ENCODE measurements at places on chromosomes 16 and 17.

- DNase-seq, result peak; percentile 11
Observed at GRCh38 chr16:31081428-31082351, 7.1 kb downstream of the PRSS53 start.

DNA sequence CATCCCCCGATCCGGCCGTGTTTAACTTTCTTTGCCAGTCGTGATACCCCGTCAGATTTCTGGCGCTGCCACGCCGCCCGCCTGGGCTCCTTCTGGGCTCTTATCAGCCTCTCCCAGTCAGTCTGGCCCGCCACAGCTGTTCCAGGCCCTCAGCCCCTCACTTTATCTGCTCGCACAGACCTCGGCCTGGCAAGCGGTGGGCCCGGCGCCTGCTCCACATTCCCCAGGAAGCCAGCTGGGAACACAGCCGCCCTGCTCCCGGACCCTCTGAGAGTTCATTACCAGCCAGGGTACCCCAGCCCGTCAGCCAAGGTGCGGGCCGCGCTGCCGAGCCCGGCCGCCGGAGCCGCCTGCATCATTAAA, 157.5 kb downstream of the ZNF423 start:
- DNase-seq, result no peak

DNA sequence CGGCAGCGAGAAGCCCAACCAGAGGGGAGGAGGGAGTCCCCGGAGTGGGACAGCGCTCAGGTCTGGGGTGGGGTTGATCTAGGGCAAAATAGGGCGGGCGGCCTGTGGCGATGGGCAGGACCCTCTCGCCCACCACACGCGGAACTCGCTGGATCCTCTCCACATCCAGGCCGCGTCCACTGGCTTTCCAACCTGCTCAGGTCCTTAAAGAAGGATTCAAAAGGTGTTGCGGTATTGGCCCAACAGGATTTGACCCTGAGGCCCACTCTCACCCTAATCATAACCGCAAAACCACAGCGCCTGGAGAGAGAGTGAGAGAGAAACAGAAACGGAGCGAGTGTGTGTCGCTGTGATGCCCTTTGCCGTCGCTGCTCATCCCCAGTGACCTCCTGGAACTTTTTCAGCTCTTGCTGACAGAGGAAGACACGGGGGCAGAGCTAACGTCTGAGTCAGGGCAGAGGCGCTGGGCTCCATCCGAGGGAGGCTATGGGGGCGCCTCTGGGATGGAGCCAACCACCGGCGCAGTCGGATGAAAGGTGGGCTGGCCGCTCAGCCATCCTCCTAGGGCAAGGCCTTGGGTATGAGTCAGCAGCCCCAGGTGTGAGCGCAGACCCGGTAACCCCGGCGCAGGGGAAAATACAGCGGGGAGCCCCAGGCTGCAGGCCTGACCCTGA, 16.7 kb upstream of the OR1F1 start:
- no peak for DNase-seq

DNA sequence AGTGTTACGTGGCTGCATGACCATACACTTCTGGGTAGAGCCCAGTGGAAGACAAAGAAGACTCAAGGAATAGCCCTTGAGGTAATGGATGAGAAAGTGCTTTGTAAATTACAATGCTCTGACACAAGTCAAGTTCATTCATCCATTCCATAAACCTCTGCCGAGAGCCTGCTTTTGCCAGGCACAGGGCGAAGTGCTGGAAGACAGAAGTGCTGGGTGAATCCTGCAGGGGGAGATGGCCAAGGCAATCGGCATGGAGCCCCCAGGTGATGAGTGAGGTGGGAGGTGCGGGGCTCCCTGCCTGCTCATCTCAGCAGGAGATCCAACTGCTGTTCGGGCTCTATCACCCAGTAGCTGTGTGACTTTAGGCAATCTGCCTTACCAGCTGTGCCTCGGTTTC, 2.8 kb upstream of the SOCS3 start:
- no peak for DNase-seq
